ENCODE measurements at places on chromosomes 1 and 21.

DNA sequence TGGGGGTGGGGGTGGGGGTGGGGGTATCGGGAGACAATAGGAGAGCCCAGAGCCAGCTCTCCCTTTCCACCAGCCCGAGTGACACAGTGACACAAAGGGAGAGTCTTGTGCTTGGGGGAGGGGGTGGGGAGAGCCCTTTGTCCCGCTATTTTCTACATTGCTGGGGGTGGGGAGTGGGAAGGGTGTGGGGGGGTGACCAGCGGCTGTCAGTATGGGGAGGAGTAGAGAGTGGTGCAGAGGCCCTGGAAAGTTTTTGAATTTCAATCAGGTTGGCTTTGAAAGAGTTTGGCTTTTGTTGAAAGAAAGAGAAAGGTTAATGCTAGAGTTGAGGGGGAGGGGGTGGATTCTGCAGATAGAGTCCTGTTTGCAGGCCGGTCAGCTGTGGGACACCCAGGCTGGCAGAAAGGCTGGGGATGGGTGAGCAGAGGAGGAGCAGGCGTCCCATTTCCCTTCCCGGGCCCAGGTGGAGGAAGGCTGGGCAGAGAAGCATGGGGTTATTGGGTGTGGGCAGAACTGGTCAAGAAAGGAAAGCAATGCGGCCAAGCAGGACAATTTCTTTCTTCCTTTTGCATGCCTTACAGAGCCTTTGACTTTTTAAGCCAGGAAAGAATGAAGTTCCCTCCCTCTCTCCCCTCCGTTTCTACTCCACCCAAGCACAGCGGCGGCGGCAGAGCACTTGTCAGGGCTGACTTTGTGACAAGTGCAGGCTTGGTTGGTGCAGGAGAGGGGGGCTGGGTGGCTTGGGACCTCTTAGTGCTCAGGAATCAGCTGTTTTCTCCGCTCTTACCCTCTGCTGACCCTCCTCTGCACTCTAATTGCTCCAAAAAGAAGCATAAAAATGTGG is 96.2 kb downstream of the RNF220 start:
- DNase-seq, result no peak

GRCh38 chr1:21937372-21938121 is 437 bp upstream of the HSPG2 start:
- DNase-seq, result peak; percentile 61

DNA sequence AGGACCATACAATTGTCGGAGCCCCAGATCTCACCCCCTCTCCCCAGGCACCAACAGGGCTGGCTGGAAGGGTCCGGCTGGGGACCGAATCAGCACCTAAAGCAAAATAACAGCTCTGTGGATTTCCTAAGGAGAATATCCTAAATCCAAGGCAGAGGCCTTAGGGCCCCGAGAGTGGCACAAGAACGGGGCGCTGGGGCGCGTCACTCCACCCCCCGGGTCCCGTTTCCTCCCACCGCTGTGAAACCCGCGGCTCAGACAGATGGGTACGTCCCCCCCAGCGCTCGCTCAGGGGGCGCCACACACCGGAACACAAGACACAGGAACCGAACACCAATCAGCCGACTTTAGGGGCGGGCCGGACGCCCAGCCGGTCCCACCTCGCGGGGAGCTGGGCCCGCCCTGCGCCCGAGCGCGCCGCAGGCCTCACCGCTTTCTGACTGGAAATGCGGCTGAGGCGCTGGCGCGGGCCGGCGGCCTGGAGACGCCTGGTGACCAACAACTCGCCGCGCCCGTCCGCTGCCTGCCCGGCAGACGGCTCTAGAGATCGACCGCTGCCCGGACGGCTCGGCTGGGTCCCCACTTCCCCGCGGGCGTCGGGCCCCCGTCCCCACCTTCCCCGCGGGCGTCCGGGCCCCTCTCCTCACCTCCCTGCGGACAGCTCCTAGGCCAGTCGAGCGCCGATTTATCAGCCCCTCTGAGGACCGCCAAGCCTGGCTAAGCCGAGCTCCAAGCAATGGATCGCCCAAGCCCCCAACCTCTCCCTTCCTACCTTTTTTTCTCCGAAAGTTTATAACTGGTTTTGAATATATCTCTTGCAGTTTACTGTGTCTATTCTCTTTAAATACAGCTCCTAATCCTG is at the start of gene HFM1:
HFM1 (minus strand) TSS at position 687 of the 862 bp plus-strand sequence. CDS start 3,755 bp downstream, outside the sequence.
- peak; percentile 48 for DNase-seq

- DNase-seq, result no peak
These were observed 113.8 kb downstream of the RHOU start for GRCh38 chr1:228849011-228849541.

GRCh38 chr21:28949318-28949717 is 43.4 kb downstream of the LTN1 start:
- DNase-seq, result no peak

DNA sequence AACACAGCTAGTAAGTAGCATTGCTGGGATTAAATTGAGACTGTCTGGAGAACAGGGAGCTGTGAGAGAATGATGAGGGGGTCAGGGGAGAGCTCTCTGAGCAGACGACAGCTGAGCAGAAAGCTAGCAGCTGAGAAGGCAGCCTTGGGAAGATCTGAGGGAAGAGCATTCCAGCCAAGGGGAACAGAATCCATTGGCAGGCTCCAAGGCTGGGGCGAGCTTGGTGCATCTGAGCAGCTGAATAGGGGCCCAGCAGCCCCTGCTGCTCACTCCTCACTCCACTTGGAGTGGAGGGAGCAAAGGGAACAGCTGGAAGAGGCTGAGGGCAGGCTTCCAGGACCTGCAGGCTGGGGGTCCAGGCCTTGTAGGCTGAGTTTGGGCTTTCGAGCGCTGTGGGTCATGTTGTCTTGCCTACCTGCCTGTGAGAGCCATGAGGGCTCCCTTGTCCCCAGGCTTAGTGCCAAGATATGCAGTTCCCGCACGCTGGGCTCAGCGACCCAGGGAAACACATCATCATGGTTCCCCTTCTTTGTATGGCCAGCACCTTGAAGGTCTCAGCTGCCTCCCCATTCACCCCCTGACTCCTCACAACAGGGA is 10.5 kb downstream of the ACOT11 start:
- DNase-seq, result no peak

DNA sequence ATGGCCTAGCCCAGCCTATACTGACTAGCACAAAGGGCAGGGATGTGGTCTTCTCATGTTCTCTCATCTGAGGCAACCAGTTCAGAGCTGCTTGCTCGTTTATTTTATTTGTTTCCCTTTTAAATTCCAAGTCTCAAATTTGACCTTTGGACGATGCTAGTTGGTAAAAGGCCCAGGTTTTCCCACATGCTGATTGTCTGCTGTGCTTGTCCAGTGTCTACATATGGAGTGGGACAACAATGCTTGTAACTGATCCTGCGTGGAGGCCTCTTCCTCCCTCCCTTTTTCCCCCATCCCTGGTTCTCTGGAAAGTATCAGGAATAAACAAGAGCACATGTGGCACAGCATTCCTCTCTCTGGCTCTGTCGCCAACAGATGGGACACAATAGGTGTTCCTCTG is 34.0 kb upstream of the BEND5 start:
- no peak for DNase-seq

DNA sequence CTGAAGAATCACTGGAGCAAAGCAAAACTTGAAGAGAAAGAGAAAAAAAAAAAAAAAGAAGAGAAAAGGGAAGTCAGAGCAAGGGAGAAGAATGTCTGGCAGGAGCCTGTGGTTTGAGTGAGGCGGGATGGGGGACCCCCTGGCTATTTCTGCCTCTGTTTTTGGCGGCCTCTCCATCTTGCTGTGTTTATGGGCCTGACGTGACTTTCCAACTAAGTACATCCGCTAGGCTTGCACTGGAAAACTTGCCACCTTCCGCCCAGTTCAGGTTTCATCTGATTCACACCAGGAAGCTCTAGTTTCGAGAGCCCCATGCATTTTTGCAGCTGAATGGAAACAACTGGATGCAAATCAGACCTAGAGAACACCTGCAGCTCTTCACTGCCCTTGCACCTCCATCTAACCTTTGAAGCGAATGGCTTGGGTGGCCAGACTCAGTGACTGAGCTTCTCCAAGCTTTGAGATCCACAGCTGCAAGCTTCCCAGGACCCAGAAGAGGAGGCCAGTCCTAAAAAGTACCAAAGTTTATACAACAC is 28.0 kb downstream of the TBX15 start:
- no peak for DNase-seq

GRCh38 chr1:36864823-36865601 is 169.3 kb downstream of the GRIK3 start:
- DNase-seq, result no peak

DNA sequence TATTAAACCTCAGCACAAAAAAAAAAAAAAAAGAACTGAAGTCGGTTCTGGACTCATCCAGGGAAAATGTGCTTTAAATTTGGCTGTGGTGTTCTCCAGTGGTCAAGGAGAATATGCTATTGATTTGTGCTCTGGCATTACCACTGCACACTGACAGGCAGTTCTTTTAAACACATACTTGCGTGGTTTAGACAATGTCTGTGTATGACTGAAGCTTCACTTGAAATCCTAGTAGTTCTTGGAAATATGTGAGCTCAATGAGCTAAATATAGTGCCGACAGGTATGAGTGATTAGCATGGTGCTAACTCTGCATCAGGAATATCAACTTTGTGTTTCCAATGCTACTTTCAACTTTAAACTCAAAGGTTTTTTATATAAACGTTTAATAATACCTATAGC is 415.6 kb downstream of the SMYD3 start:
- DNase-seq, result no peak

DNA sequence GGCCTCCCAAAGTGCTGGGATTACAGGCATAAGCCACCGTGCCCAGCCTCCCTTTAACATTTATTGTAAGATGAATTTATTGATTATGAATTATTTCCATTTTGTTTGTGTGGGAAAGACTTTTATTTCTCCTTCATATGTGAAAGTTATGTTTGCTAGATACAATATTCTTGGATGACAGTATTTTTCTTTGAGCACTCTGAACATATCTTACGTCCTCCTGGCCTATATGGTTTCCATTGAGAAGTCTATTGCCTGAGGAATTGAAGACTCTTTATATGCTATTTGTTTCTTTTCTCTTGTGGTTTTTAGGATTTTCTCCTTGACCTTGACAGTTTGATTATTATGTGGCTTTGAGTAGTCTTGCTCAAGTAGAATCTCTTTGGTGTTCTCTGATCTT is 26.8 kb upstream of the HLX start:
- DNase-seq, result no peak

DNA sequence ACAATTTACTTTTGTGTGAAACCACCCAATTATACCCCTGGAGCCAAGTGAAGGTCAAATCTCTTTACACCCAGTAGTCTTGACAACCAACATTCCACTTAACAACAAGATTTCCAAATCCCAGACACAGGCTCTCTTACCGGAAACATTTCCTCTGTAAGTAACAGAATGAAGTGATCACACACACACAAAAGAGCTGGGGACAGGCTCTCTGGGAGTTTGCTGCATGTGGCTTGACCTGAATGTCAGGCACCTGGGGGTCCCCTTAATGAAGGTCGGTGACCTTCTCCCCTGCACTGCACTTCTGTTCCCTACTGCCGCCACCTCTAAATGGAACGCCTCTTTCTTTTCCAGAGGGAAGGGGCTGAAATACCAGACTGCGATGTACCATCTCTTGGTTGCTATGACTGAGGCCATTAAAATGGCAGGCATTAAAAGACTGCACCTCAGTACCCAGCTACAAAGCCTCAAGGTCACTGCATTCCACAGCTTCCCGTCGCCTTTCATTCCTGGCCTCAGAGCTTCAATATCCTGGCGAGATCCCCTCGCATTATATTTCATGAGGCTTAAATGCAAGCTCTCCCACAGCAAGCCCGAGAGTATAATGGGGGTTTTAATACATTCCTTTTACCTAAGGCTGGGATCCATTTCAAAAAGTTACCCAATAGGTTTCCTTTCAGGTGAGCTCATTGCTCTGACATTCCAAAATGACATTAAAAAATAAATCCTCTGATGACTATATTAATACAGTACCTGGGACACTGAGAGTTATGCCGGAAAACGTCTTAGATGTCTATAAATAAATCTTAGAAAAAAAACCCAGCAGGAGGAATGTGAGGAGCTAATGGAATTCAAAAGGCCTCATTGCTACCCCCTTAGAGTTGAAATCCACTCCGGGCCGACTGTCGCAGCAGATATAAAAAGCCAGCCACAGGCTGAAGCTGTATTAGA is 90.9 kb upstream of the DIRAS3 start:
- DNase-seq, result no peak
